Astrocyte of the spinal cord (primary cell): ENCODE measurements at places on chromosomes 6 and 20.
A peak's percentile ranks its signal among the peaks of the same experiment; 100 is the strongest.

- DNase-seq = no peak
Measured at GRCh38 chr6:110810896-110811586, 4.2 kb downstream of the CDK19 start.

DNA sequence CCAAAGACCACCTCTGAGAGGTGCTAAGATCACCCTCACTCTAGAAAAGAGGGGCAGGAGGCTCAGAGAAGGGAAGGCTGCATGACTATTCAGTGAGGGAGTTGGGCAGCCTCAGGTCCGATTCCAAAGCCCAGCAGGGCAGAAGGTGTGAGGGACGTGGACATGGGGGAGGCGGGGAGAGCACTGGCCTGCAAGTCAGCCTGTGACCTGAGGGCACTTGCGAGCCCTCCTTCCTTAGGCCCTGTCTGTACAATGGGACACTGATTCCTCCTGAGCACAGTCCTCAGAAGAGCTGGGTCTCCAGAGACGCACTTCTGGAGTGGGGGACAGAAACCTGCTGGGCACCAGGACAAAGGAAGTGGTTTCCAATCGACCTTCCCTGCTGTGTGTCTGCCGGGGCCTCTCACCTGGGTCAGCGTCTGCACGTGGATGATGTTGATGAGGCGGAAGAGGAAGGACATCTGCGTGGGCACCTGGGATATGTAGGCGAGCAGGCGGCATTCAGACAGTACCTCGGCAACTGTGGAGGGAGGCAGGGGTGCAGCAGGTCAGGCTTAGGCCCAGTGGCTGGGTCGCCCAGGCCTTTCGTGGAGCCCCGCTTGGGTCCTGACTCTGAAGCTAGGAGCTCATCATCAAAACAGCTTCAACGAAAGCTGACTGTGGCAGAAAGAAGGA lies 48.5 kb downstream of the MYH7B start:
- no peak for DNase-seq

DNA sequence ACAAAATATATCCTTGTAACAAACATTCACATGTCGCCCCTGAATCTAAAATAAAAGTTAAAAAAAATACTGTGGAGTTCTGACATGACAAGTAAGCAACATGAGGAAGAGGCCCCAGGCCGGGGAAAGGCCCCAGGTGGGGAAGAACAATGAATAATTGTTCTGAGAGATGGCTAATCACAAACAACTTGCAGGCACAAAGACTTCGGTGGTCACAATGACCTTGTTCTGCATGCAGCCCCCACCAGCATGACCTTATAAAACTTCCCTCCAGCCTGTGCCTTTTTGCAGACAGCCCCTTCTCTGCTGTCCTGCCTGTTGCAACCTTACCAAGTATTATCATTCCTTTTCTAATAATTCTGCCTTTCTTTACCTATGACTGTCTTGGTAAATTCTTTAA lies 95.7 kb upstream of the MYLIP start:
- no peak for DNase-seq

GRCh38 chr6:36671687-36672375 lies 6.7 kb upstream of the CDKN1A start:
- DNase-seq = no peak

GRCh38 chr6:118865100-118865391 lies 28.9 kb upstream of the ASF1A start:
- DNase-seq = no peak

- peak; percentile 20 for DNase-seq
Measured at GRCh38 chr6:1609041-1609647, 571 bp upstream of the FOXC1 start.

DNA sequence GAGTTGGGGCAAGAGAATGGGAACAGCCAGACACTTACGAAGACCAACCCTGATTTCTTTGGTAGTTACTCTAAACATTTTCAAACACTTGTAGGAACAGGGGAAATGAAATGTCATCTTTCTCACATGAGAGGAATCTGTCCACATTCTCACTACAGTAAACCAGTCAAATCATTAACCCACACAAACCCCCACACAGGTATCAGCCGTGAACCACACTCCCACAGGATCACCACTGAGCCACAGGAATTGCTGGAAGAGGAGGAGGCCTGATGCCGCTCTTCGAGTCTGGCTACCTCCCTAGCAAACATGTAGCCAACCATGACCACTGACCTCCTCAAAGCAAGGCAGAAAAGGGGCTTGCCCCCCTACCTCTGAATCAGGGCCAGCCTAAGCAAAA lies 6.9 kb upstream of the RSPO3 start:
- no peak for DNase-seq

GRCh38 chr20:25221592-25222460 lies 26.1 kb upstream of the PYGB start:
- DNase-seq = no peak

GRCh38 chr6:35043381-35044130 lies 97.6 kb downstream of the TCP11 start:
- DNase-seq = no peak

GRCh38 chr20:5834436-5835005 lies 84.3 kb downstream of the SHLD1 start:
- no peak for DNase-seq

GRCh38 chr6:90314514-90314913 lies 17.9 kb upstream of the BACH2 start:
- DNase-seq = no peak

DNA sequence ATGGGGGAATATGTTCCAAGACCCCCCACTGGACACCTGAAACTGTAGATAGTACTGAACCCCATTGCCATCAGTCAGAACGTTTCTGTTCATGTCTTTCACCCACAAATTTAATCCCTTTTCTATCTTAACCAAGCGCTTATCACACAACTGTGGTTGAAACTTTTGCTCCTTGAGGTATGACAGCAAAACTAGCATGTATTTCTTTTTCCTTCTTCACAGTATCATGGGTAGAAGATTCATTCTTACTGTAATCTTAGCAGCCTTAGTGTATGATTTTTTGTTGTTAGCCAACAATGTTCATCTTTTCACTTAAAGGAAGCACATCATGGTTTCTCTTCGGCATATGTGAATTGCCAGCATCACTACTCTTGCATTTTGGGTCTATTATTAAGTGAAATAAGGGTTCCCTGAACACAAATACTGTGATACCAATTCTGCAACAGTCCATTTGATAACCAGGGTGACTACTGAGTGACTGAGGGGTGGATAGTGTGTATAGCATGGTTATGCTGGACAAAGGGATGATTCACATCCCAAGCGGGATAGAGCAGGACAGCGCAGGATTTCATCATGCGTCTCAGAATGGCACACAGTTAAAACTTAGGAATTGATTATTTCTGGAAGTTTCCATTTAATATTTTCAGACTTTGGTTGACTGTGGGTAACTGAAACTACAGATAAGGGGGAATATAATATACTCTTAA lies 41.8 kb downstream of the KCNS1 start:
- DNase-seq = peak; percentile 54

DNA sequence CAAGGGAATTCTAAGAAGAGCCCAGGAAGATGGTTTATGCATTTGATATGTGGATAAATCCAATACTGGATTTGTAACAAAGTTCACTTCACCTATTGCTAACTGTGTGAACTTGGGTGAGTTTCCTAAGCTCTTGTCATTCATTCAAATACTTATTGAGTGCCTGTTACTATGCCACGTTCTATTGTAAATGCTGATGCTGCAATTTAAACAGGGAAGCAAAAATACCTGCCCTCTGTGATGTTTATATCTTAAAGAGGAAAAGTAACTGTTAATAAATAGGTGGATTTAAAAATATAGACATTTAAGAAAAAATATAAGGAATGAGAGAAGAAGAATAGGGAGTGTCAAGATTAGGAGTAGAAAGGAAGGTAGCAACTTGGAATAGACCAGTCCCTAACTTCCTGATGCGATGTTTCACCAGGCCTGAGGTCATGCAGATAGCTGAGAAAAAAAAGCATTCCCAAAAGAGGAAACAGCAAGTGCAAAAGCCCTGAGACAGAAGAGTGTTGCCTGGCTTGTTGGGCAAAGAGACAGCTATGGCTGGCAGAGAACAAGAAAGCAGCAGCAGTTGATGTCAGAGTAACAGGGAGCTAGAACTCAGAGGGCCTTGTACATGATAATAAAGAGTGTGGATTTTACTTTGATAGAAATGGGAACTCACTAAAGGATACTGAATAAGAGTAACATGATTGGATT lies 54.3 kb upstream of the TCF21 start:
- no peak for DNase-seq

- DNase-seq = peak; percentile 66
Measured at GRCh38 chr6:131116755-131117360, 18.4 kb upstream of the AKAP7 start.

GRCh38 chr6:139708337-139709199 lies 334.1 kb upstream of the CITED2 start:
- peak; percentile 82 for DNase-seq

GRCh38 chr6:63066055-63066704 lies 145.1 kb upstream of the FKBP1C start:
- no peak for DNase-seq

GRCh38 chr6:20024316-20024673 lies 187.1 kb downstream of the ID4 start:
- no peak for DNase-seq

DNA sequence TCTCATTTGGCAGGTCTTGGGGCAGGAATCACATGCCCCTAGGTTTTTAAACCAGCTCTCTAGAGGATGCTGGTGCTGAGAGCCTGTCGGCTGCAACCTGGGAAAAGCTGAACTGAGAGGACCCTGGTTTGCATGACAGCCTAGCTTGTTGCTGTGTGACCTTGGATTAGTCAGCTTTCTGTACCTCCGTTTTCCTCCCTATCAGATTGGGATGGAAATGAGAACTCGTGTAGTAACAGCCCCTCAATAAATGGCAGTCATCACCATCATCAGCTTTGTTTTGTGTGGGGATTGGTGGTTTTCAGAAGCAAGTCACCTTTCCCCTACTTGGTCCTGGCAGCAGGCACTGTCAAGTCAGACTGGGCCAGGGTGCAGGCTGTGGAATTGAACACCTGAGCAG lies 75.2 kb upstream of the MYL9 start:
- no peak for DNase-seq

DNA sequence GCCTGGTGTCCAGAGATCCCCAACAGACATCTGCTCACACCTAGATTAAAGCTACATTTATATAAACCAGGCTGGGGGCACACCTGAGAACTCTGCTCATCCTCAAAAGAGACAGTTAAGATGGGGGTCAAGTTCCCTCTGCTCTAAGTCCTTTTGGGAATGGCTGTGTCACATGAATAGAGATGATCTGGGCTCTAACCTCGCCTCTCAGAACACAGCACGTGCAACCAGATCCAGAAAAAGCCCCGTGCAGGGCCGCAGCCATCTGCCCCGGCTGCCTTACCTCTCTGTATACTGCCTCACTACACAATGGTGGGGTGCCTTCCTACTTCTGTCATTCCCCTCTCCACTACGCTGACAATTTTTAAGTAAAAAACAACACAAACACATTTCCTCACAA lies 5.9 kb downstream of the MTCH1 start:
- DNase-seq = no peak

DNA sequence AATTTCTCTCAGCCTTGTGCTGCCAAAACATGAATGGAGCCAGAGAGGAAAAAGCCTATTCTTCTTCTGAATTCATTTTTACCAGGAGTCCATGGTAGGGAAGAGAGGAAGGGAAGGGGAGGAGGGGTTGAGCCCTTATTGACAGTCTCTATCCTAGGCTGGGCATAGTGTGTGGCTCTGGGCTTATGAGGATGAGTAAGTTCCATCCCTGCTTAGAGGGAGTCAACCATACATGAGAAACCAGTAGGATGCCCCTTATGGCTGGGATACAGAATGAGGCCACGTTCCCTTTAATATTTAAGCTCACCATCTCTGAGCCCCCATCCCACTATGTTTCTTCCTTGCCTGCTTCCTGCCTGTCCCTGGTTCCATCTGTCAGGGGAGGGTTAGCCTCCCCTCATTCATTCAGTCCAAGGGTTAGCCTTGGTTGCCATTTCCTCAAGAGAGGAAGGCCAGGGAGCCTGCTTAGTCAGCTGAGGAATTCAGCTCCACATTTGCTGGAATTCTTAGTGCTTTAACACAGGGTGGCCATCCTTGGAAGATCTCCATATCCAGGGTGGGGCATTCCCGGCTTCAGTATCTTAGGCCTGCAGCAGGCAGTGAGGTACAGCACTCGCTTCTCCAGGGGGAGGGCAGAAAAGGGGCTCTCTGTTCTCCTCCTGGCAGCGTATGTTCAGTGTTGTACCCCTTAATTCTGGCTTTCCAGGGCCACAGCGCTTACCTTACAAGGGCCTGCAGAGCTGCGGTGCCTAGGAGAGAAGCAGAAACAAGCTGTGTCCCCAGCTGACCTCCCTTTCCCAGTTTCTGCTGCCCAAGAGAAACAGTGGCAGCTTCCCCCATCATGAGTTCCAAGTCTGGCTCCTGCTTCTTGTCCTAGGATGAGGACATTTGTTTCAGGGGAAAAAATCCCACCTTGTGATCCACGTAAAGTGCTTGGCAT lies 12.5 kb downstream of the SIRT5 start:
- no peak for DNase-seq

DNA sequence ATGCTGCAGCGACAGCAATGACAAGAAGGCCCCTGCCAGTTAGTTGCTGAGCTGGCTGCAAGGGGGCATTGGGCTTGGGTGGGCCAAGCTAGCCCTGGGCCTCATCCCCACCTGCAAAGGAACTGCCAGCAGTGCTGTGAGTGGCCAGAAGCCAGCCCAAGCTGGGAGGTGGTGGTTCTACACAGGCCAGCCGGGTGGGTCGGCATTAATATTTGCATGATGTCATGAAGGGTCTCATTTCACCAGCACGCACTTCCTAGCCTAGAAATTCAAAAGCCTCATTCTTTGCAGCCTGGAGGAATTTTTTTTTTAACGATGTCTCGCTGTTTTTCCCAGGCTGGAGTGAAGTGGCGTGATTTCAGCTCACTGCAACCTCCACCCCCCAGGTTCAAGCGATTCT lies 62.0 kb downstream of the IYD start:
- no peak for DNase-seq

DNA sequence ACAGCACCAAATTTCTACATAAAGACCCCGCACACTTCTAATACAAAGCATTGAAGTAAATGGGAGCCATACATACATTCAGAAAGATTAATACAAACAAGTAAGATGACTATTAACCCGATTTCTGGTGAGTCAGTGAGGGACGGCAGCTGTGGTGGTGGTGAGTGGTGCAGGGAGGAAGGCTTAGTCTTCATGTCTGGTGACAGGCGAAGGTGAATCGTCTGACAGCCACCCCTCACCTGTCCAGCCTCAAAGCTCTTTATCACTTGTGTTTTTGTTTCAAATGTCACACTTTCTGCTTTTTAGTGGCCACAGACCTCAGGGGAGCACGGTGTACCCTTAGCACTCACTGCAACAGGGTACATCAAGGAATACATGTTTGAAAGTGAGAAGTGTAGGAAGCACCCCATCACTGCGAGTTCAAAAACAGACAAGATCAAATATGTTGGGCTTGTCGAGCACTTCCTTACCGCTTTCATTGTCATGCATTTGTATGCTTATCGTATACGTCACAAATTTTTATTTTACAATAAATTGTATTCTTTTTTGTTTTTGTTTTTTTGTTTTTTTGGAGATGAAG lies 63.5 kb downstream of the IRF4 start:
- DNase-seq = no peak

GRCh38 chr6:16338577-16339264 lies 100.3 kb downstream of the GMPR start:
- DNase-seq = peak; percentile 98

- DNase-seq = peak; percentile 6
Measured at GRCh38 chr6:30037182-30037788, 23.8 kb upstream of the POLR1H start.

- DNase-seq = peak; percentile 78
Measured at GRCh38 chr6:16764188-16764950, 3.1 kb upstream of the ATXN1 start.

GRCh38 chr20:63117661-63118302 lies 98.1 kb downstream of the YTHDF1 start:
- DNase-seq = no peak
